Forelimb muscle (tissue), 1 donor: ENCODE measurements at places on chromosomes 1 and 21. TPM values are rescaled to one million over a fixed set of nuclear protein-coding genes. Genes with fewer than 3 reads are reported as not detected.

The CDK11A gene
- 23.9 TPM for polyA plus RNA-seq

GRCh38 chr1:243939167-243939848 is 89.3 kb upstream of the AKT3 start:
- DNase-seq = no peak

- DNase-seq = no peak
Observed at GRCh38 chr1:93588206-93588605, 93.4 kb downstream of the BCAR3 start.

GRCh38 chr1:186976700-186977099 is 148.0 kb downstream of the PLA2G4A start:
- DNase-seq = no peak

GRCh38 chr1:93770640-93771039 is 89.0 kb upstream of the BCAR3 start:
- no peak for DNase-seq

DNA sequence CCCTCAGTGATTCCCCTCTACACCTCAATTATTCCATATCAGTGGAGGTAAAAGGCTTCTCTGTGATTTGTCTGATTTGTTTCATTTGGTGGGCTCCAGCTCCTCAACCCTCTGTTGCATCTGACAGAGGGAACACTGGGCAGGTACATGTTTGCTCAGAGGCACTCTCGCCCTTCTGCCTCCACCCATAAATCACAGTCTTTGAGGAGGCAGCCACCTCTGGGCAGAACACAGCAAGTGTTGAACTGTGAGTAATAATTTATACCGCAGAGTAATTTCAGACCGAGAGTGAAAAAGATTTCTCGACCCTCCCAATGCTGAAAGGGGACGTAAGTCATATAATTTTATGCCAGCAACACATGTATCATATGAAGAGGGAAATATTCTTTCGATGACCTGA is 330.1 kb upstream of the PBX1 start:
- DNase-seq = no peak

DNA sequence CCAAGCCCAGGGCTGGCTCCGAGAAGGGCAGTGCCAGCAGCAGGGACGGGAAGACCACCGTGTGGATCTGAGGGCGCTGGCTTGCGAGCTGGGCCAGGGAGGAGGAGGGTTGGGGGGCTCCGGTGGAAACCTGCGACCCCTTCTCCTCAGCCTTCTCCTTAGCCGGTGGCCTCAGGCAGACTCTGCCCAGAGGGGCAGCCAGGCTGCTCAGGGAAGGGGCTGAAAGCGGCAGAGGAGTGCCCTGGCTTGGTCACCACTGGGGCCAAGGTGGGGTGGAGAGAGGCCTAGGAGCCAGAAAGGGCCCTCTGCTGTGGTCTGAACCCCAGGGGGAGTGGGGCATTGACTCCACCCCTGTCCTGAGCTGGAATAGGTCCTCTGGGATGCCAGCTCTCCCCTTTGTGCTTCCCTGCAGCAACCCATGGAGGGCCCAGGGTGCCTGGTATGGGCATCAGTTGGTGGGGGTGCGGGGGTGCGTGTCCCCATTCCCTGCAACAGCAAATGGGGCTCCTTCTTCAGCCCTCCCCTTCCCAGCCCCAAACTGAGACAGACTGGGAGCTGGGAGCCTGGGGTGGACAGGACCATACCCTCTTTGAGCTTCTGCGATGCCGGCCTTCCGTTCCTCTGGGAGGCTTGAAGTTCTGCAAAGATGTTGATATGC is 6.5 kb upstream of the IBA57 start:
- no peak for DNase-seq

DNA sequence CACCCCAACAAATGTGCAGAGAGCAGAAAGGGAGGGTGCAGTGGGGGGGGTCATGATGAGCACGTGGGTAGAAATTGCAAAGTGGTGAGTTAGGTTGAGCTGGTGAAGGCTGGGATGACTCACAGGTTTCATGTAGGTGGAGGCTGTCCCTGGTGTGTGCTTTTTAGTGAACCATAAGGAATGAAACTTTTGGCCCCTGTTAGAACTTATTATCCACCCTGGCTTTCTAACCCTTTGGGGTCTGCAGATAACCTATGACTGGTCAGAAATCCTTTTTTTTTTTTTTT is 46.9 kb downstream of the DOP1B start:
- DNase-seq = no peak
